HL-60 (cell line): ENCODE measurements at places on chromosomes 4 and X.

- DNase-seq: no peak
Measured at GRCh38 chrX:147376601-147377422, 534.9 kb upstream of the FMR1 start.

GRCh38 chr4:155548173-155548572, 118.5 kb upstream of the GUCY1A1 start:
- DNase-seq: no peak

- DNase-seq: no peak
Measured at GRCh38 chrX:13697976-13698375, 9.0 kb downstream of the RAB9A start.

GRCh38 chrX:18390941-18391538, 34.4 kb upstream of the CDKL5 start:
- DNase-seq: peak; percentile 56

- DNase-seq: no peak
Measured at GRCh38 chr4:4780729-4781244, 78.7 kb upstream of the MSX1 start.

GRCh38 chr4:141432000-141432712, 204.2 kb upstream of the IL15 start:
- DNase-seq: no peak

DNA sequence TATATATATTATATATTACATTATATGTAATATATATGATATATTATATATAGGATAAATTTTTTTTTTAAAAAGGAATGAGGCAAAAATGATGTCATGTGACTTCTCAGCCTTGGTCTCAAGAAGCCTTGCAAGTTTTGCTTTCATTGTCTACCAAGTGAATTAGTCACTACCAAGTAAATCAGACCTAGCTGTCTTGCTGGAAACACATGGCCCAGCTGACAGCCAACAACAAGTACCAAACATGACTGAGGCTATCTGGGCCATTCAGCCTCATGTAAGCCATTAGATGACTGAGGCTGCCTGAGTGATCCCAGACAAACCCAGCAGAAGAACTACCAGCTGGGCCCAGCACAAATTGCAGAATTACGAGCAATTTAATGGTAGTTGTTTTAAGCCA, 44.9 kb downstream of the HAND2 start:
- DNase-seq: no peak

DNA sequence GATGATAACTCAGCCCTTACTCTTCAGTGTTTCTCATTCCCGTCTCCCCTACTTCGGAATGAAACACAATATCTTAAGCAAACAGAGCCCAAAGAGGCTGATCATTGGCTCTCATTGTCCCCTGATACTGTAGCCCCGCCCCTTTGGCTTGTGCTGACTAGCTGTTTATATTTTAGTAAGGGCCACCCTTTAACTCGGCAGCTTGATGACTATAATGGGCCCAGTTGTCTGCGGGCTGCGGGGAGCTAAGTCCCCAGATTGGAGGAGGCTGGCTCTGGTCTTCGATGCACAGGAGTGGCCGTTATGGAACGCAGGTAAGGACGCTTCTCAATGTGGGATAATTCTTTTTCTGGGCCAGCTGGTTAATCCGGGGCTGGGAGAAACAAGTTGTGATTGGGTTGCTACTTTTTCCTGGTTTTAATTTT, at the start of gene TRIM2:
Gene TRIM2 (plus strand): TSS at position 197 of the 425 bp plus-strand sequence. CDS start 88 bp downstream, at position 285.
- DNase-seq: no peak

- no peak for DNase-seq
Measured at GRCh38 chr4:26343038-26343398, 22.2 kb downstream of the RBPJ start.

- no peak for DNase-seq
Measured at GRCh38 chrX:70089604-70090297, 27.5 kb downstream of the OTUD6A start.

DNA sequence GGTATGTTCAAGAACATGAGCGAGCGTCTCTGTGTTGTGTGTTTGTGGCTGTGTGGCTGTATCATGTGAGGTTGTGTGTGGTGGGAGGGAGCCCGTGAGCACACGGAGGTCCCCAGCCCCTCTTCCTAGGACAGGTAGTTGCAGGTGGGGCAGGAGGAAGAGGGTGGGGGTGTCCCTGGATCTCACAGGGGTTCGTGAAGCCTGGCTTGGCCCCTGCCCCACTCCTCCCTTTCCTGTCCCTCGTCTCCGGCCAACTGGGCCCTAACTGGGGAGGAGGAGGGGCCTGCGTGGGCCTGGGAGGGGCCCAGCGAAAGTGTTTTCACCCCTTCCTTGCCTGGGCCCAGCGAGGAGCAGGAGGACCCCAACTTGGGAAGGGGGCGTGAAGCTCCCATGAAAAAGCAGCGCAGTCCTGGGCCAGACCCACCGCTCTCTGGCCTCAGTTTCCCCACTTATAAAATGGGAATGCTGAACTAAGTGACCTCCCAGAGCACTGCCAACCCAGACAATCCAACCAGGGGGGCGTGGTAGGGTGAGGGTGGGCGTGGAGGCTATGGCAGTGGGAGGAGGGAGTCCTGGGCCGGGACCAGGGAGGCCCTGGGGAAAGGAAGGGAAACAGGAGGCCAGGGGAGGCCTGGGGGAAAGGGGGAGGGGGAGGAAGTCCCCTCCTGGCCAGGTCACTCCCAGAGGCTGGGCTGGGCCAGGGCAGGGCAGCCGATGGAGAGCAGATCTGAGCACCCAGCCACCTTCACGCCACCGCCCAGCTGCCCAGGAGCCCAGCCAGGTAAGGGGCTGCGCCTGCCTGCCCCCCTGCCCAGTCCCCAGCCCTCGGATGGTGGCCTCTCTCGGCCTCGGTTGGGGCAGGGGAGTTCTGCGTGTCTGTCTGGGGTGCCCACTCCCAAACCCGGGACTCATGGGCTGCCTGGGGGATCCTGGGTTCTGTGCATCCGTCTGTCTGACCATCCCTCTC, at the start of gene AVPR2:
Gene AVPR2 (plus strand): TSS at position 683 of the 967 bp plus-strand sequence. CDS start 473 bp downstream, outside the sequence.
- DNase-seq: peak; percentile 14

GRCh38 chr4:119477412-119478053, 151.1 kb downstream of the PDE5A start:
- DNase-seq: no peak

GRCh38 chr4:101039367-101039766, 308.0 kb downstream of the PPP3CA start:
- no peak for DNase-seq

DNA sequence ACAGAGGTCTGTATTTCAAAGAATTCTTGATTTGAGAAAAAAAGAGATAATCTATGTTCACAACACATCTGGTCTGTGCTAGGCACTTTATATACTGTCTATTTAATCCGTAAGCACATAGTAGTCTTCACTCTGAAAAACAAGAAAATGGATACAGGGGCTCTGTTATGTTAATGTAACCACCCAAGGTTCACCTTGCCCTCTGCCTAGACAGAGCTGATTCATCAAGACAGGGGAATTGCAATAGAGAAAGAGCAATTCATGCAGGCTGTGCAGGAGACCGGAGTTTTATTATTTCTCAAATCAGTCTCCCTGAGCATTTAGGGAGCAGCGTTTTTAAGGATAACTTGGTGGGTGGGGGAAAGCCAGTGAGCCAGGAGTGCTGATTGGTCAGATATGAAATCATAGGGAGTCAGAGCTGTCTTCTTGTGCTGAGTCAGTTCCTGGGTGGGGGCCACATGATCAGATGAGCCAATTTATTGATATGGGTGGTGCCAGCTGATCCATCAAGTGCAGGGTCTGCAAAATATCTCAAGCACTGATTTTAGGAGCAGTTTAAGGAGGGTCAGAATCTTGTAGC, 92.9 kb upstream of the TNIP3 start:
- no peak for DNase-seq

- DNase-seq: no peak
Measured at GRCh38 chr4:173713026-173713425, 183.0 kb upstream of the HAND2 start.

DNA sequence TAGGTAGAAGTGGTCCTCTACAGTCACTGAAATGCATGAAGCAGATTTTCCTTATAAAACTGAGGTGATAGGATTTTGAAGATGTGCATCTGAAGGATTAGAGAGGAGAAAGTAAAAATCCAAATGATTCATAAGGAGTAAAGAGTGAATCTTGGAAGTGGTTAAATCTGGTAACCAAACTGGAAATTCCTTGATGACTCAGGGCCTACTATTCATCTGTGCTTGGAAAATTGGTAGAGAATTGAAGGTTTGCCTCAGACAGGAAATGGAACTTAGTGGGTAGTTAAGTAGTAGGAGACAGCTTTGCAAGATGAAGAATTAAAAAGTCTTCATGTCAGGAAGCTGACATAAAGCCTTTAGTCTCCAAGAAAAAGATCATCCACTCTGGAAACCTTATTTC, 368.9 kb upstream of the CTSO start:
- DNase-seq: no peak

DNA sequence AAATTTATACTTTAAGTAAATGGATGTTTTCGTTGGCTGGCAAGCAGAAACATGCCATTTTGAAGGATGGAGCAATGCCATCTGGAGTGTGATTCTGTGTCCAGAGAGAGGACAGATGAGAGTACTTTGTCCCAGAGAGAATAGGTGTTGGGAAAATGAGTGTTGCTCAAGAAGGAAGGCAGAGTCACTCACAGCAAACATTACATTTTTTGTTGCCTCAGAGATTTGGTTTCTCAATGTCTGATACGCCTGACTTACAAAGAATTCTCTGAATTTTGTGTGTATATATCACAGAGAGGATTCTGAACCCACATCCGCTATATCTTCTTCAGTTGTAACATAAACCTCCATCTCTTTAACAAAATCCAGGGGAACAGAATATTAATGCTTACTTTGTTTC, 102.8 kb upstream of the PCDH18 start:
- no peak for DNase-seq

- DNase-seq: no peak
Measured at GRCh38 chr4:110296892-110297291, 98.5 kb upstream of the ELOVL6 start.

GRCh38 chr4:33577791-33578190, 2666.5 kb downstream of the ARAP2 start:
- DNase-seq: no peak

- no peak for DNase-seq
Measured at GRCh38 chr4:54187148-54187547, 41.9 kb upstream of the PDGFRA start.

DNA sequence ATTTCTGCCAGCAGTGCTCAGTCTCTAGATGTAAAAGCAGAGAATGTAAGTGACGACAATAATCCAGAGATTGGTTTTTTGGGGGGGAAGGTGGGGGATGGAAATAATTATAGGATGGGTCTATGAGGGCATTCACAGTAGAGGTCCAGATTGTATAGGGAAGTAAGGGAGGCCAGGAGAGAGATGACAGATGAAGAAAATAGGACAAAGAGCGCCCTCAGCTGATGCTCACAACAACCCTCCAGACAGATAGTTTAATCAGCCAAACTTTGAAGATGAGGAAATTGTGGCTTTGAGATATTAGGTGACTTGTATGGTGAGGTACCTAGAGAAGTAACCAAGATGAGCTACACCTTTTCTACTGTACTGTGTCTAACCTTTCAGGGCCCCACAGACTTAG, 137.9 kb downstream of the MAGEB17 start:
- no peak for DNase-seq

DNA sequence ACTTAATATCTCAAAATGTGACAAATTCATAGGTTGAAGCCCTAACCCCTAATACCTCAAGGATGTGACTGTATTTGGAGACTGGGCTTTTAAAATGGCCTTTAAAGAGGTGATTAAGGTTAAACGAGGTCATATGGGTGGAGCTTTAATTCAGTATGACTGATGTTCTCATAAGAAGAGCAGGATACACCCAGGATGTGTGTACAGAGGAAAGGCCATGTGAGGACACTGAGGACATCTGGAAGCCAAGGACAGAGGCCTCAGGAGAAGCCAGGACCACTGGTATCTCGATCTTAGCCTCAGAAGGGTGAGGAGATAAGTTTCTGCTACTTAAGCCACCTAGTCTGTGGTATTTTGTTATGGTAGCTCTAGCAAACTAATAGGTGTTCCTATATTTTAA, 49.0 kb upstream of the SHISA3 start:
- no peak for DNase-seq

DNA sequence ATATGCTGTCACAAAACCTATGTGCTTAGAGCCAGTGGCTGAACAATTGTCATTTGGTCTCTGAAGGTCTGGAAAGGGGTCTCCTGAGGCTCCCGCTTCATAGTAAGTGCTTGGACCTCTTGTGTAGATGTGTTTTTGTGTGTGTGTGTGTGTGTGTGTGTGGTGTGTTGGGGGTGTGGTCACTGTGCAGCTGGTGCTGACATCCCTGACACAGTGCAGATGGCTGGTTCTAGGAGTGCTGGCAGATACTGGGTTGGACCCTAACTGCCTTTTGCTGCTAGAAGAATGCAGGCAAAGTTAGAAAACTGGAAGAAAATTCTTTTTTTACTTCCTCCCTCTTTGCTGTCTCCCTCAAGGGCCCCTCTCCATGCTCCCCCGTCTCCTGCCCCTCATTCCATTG, 1872.6 kb downstream of the ARAP2 start:
- no peak for DNase-seq

GRCh38 chrX:9352694-9353411, 112.0 kb upstream of the TBL1X start:
- DNase-seq: peak; percentile 81

GRCh38 chr4:154838155-154838554, 57.1 kb downstream of the RBM46 start:
- DNase-seq: no peak

GRCh38 chr4:82358847-82359246, 14.9 kb downstream of the HNRNPD start:
- no peak for DNase-seq

DNA sequence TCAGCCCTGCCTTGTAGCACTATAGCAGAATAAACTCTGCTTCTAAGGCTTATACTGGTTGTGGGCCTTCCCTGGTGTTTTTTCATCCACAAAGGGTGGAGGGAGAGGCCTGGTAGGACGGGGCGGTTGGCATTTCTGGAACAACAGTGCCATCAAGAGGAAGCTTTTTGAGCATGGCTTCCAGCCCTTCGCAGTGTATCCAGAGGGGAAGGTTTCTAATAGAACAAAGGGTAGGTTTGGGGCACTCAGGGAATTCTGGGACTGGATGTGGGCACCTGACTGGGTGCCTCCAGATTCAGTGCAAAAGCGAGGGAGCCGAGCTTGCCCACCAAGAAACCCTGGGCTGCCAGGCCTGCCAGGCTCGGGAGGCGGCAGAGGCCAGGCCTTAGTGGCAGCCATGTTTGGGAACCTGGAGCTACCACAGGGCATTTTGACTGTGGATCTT, 229.6 kb upstream of the AGTR2 start:
- DNase-seq: peak; percentile 81
